Neural crest cell (in vitro differentiated cells): ENCODE measurements at places on chromosomes 4 and X. TPM values are rescaled to one million over a fixed set of nuclear protein-coding genes. Genes with fewer than 3 reads are reported as not detected.

DNA sequence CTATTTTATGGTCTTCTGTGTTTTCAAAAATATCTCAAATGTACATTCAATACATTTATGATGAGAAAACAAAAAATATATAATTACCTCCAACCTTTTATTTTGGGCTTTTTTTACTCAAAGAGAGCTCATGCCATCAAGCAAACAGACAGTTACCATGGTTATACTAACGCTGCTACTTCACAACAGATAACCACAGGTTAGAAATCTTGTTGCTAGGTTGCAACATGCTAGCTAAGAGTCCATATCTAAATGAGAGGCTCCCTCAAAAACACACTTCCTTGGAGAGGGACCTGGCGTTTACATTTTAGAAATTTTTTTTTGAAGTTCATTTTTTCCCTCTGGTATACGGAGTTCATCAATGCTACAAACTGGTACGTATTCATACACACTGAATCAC lies 44.3 kb downstream of the TBC1D9 start:
- no peak for DNase-seq

DNA sequence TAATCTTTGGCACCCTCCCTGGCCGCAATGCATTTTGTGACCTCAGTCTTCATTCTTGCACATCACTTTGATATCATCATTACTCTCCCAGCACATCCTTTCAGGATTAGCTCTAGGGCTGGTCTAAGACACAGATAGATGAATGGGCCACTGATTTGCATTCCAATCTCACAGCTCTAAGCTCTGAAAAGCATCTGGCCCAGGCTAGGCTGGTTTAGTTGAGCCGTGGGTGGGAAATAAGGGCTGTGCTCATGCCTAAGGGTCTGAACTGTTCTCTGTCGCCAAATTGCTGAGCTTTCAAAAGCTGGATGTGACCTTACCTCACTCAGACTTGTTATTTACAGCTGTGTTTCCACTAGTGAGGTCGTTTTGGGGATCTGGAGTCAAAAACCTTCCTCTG lies 30.0 kb upstream of the SLC9A7 start:
- DNase-seq, result no peak

RASGEF1B gene
- 1.7 and 1.9 TPM in 2 replicates for total RNA-seq

NOX1 gene
- total RNA-seq, result not detected in 2 replicates

USP26 gene
- total RNA-seq, result not detected in 2 replicates
